ENCODE measurements at places on chromosomes 12 and 14.

- DNase-seq = no peak
Observed at GRCh38 chr12:93387780-93388179, 10.1 kb downstream of the NUDT4 start.

GRCh38 chr14:38522724-38523123 lies 266.8 kb upstream of the CLEC14A start:
- DNase-seq = no peak

DNA sequence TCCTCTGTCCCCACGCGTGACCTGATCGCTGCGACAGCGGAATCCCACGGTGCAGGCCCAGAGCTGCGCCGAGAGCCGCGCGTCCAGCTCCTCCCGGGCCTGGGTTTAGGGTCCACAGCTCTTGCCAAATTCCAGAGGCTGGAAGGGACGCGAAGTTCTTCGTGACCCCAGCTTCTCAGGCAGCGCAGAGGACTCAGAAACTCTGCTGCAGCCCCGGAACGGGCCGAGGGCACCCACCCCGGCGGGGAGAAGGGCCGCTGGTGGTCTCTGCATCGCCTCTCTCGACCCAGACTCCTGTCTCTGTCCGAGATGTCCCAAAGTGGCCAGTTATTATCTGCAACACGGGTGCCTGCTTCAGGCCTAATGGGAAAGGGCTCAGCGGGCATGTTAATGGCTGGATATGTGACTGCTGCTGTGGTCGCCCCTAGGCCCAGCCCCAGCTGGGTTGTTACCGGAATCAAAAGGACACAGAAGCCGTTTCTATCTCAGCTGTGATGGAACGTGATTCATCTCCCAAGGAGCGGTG lies 236.4 kb downstream of the VRK1 start:
- DNase-seq = no peak

GRCh38 chr12:127025545-127025944 lies 1241.4 kb upstream of the TMEM132C start:
- no peak for DNase-seq

DNA sequence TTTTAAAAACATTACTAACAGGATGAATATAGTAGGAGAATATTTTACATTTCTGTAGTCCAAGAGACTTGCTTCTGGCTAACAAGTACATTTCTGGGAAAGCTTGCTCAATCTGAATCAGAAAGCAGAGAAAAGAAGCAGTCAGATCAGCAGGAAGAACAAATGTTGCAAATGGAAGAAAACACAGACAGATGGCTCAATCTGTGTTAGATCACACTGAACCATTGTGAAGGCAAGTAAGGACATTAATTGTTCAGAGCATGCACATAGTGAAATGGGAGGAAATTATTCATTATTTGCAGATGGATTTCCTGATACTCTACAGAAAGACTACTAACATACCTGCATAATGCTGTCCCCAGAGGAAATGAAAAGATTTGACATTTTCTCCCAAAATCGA lies 65.2 kb upstream of the CNOT2 start:
- DNase-seq = no peak

DNA sequence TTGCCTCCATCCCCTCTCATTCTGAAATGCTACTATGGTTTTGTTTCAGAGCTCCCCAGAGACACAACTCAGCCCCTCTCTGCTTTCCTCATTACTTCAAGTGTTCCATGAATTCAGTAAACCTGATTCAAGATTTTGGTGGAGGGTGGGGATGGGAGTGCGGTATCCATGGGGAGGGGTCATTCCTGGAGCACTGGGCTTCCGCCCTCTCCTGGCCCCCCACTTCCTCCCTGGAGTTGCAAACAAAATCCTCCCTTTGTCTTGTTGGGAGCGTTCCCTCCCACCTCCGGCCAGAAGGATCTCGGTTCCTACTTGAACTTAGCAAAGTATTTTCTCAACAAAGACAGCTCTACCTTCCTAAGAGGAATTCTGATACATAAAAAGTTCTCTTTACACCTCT lies 71.8 kb upstream of the LTA4H start:
- DNase-seq = no peak

DNA sequence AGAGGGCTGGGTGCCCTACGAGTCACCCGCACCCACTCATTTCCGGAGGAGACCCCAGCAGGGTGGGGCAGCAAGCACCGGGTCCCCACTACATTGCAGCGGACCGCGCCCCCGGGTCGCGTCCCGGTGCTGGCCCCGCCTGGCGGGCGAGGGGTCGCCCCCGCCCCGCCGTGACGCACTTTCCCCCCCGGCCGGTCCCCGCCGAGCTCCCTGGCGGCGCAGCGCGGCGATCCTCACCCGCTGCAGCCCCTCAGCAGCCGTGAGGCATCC lies 106.1 kb downstream of the PRICKLE1 start:
- DNase-seq = no peak
